ENCODE measurements at places on chromosomes 12 and 14.

DNA sequence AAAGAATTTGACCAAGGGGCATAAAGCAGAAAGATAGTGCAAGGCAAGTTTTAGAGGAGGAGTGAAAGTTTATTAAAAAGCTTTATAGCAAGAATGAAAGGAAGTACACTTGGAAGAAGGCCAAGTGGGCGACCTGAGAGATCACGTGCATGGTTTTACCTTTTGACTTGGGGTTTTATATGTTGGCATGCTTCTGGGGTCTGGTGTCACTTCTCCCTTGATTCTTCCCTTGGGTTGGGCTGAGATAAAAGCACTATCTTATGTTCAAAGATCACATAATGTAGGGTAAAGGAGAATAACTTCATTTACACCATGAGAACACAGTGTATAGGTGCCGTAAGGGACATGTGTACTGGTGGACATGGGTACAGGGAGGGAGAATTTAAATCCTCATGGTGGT is 17.7 kb upstream of the TMEM30B start:
- peak overlapping the region; percentile 16 for H3K27ac ChIP-seq
- H3K36me3 ChIP-seq, result peaks cover 5% of the 10 kb centered on the region
- no peak for DNase-seq

GRCh38 chr12:62123721-62124203 is 136.4 kb upstream of the USP15 start:
- peak; percentile 36 for DNase-seq
- no peaks in the 10 kb centered on the region for H3K4me1 ChIP-seq
- H3K27me3 ChIP-seq, result peaks cover 3% of the 10 kb centered on the region
- no peak overlapping the region for H3K27ac ChIP-seq
- no peak overlapping the region for H3K4me3 ChIP-seq

GRCh38 chr12:27747111-27747820 is 32.8 kb upstream of the KLHL42 start:
- DNase-seq, result no peak
- no peaks in the 10 kb centered on the region for H3K4me1 ChIP-seq
- H3K27me3 ChIP-seq, result no peaks in the 10 kb centered on the region
- H3K4me3 ChIP-seq, result no peak overlapping the region

- DNase-seq, result no peak
- peaks cover 13% of the 10 kb centered on the region for H3K27me3 ChIP-seq
- peak overlapping the region; percentile 93 for H3K27ac ChIP-seq
- peaks cover 40% of the 10 kb centered on the region for H3K4me1 ChIP-seq
Observed at GRCh38 chr12:94458877-94459727, 565 bp downstream of the CEP83 start.
